Chondrocyte (in vitro differentiated cells): ENCODE measurements at places on chromosomes 16 and 17. TPM values are rescaled to one million over a fixed set of nuclear protein-coding genes. Genes with fewer than 3 reads are reported as not detected.

GRCh38 chr17:61551255-61551742 is 39.7 kb downstream of the NACA2 start:
- H3K4me1 ChIP-seq = peaks cover 1% of the 10 kb centered on the region
- H3K4me3 ChIP-seq = no peak overlapping the region
- no peak for DNase-seq
- H3K27ac ChIP-seq = no peak overlapping the region

- peaks cover 9% of the 10 kb centered on the region for H3K36me3 ChIP-seq
- no peak overlapping the region for H3K27ac ChIP-seq
- no peaks in the 10 kb centered on the region for H3K27me3 ChIP-seq
- no peak overlapping the region for H3K4me3 ChIP-seq
- no peak for DNase-seq
Measured at GRCh38 chr16:47638175-47638574, 177.0 kb downstream of the PHKB start.

- peaks cover 5% of the 10 kb centered on the region for H3K36me3 ChIP-seq
- H3K27ac ChIP-seq = peak overlapping the region; percentile 73
- H3K4me1 ChIP-seq = peaks cover 61% of the 10 kb centered on the region
- H3K27me3 ChIP-seq = no peaks in the 10 kb centered on the region
- no peak for DNase-seq
- no peak overlapping the region for H3K4me3 ChIP-seq
Measured at GRCh38 chr16:81485824-81486539, 41.4 kb downstream of the CMIP start.

DNA sequence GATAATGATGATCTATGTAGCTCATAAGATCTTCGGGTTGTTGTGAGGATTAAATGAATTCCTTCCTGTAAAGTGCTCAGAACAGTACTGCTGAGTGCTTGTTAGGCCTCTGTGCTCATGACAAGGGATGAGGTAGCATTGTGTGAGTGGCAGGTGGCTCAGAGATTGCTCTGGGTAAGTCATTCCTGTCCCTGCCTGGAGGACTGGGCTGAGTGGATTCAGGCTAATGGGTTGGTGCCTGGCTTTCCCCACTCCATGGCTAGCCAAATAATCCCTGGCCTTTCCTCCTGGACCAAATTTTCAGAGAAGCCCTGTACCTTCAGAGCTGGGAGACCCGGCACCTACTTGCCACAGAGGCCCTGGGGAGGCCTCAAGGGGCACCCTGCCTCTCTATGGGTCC is 1.3 kb upstream of the CCDC92B start:
- DNase-seq = no peak
- no peak overlapping the region for H3K27ac ChIP-seq
- H3K4me1 ChIP-seq = no peaks in the 10 kb centered on the region
- no peak overlapping the region for H3K4me3 ChIP-seq

DNA sequence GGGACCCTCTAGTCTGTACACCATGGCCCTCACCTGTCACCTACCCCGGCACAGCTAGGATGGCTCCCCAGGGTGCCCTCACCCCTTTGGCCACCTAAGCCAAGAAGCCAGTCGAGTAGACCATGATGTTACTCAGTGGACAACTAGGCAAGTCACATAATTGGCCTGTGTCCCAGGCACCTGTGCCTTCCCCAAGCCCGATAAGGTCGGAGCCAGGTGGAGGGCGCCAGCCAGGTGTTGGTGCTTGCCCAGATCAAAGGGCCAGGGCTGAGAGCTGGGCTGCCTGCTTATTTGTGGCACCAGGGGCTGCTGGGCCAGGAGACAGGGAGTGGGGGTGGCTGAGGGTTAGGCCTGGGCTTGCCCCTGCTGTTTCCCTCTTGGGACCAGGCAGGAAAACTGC is 16.8 kb downstream of the SPNS2 start:
- H3K27ac ChIP-seq = no peak overlapping the region
- no peaks in the 10 kb centered on the region for H3K4me1 ChIP-seq
- no peak for DNase-seq
- peaks cover 6% of the 10 kb centered on the region for H3K27me3 ChIP-seq
- no peak overlapping the region for H3K4me3 ChIP-seq

Gene PLA2G10
- not detected in 3 replicates for total RNA-seq

GRCh38 chr17:77146246-77146632 is 5.5 kb downstream of the SEC14L1 start:
- DNase-seq = no peak
- H3K4me1 ChIP-seq = peaks cover 49% of the 10 kb centered on the region
- H3K36me3 ChIP-seq = peaks cover 17% of the 10 kb centered on the region
- H3K27ac ChIP-seq = peak overlapping the region; percentile 76
- H3K27me3 ChIP-seq = no peaks in the 10 kb centered on the region
